8988T (cell line): ENCODE measurements at places on chromosomes 12 and 14.

DNA sequence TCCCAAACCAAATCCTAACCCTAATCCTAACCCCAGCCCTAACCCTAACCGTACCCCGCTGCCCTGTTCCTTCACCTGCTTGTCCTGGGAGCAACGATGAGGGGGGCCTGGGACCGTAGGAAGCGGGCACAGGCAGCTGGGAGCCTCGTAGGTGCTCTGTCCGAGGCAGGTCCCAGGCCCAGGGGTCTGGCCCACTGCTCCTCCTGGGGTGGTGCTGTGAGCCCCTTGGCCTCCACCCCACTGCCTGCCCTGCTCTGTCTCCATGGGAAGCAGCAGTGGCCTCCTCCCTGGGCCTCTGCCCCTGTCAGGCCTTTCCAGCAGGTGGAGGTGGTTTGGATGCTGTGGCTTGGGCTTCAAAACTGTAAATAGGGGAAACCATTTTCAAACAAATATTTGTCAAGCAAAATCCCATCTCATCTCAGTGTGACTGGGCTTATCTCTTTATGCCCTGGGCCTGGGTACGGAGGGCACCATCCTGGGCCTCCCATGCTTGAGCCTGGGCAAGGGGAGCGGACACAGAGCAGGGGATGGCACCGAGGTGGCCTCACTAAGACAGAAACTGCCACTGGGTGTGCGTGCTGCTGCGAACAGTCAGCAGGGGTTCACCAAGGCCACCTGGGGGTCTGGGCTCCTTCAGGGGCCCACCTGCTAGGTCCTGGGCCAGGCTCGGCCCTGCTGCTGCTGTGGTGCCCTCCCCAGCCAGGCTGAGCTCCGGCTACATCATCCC lies 3.7 kb upstream of the BEGAIN start:
- no peak for DNase-seq

DNA sequence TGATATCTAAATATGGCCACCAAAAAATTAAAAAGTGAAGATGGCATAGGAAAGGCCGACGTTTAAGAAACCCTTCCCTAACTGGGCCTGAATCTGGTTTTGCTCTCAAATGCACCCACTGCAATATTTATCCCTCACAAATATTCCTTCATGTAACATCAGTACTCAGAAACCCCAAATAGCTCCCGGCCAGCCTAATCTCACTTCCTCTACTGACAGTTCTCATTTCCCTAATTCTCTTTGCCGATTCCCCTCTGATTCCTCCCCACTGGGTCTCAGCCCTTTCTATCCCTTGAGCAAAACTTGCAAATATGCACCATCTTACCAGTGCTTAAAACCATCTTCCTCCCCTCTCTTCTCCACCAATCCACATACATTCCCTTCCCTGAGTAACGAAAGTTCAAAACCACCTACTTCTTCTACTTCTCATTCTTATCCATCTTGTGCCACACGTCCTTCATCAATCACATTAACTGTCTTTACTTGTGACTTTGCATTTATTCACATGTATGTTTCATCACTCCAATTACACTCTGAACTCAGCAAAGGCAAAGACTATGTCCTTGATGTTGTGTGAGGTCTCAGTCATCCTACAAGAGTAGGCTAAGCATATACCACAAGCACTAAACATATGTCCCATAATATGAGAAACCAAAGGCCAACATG lies 23.1 kb downstream of the KCNK10 start:
- DNase-seq = no peak

DNA sequence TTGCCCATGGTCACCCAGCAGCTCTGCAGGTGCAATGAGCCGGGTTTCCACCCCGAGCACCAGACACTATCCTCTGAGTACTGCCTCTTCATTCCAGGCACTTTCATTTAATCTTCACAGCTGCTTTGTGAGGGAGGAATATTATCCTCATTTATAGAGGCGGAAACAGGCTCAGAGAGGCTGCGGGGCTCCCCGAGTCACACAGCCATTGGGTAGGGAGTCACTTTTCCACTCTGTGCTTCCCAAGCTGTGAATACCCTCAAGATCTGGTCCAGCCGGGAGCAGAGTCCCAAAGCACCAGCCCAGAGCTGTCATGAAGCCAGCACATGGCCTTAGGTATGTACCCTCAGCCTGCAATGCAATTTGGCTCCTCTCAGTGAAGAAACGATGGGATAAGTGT lies 51.7 kb upstream of the RIN3 start:
- no peak for DNase-seq

- no peak for DNase-seq
These were observed 81.6 kb downstream of the SPTSSA start for GRCh38 chr14:34380471-34380845.

DNA sequence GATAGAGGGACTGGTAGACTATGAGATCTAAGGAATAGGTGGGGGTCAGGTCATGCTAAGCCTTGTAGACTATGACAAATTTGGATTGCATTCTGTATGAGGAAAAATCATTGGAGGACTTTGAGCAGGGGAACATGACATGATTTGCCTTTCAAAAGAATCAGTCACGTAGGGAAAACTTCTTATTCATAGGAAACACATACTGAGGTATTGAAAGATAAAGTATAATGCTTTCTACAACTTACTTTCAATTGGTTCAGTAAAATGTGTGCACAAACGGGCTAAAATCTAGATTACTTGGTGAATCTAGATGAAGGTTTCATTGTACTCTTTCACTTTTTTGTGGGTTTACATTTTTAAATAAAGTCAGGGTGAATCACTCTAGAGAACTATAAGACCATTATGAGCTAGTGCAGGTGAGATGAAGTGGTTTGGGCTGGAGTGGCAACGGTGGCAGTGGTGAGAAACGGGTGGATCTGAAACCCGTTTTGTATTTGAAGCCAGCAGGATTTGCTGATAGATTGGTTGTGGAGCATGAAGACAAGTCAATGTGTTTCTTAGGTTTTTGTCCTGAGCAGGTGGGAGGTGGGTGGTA lies 6.7 kb downstream of the BBS10 start:
- DNase-seq = no peak

DNA sequence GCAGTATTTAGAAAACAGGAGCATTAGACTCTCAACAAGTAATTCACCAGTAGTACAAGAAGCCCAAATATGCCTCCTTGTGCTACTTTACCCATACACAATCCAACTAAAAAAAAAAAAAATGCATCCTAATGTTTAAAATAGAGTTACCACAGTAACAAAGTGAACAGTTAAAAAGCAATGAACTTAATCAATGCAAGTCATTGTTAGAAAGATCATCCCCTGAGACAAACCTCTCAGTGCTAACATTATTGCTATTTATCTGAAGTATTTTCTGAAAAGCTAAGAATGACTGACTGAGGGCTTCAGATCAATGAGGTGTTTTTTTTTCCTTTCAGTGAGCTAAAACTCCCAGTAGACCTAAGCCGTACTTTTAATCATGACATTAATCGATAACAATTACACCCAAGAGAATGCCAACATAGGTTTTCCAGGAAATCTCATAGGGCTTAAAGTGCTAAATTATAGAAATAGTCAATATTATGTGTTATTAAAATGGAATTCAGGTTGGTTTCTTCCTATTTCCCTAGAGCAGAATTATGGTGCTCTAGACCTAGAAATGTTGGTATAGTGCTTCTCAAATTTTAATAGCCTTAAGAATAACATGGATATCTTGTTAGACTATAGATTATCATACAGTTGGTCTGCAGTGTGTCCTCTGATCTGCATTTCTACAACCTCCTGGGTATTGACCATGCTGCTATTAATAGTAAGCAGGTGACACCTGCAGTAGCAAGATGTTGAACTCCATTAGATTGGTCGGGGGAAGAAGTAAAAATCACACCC lies 123.0 kb downstream of the PRKD1 start:
- DNase-seq = no peak

DNA sequence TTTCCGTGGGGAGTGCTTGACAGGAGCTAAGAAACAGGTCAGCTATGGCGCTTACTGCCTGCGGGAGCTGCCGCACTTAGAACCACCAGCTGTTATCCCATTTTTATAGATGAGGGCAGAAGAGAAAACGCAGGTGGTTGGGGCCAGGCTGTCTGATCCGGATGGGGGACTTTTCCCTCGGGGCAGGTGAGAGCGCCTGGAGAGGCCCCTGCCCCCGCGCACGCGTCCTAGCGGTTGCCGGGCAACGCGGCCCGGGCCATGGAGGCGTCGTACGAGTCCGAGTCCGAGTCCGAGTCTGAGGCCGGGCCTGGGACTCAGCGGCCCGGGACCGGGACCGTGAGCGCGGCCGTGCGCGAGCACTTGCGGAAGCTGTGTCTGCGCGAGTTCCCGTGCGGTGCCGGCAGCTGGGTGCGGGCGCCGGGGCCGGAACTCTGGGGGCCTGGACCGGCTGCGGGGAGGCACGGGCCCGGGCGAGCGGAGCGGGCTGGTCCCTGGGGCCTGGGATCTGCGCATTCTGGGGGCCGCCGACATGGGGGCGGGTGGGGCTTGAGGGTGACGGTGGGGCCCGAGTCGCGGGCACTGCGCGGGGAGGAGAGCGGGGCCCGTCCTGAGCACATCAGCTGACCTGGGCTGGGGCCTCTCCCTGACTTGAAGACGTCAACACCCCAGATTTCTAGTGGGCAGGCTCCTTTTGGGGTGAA lies at the start of gene LRRC43:
Gene LRRC43, plus strand, starts transcription at position 237 of the 701 bp plus-strand sequence. Its CDS starts 22 bp downstream, at position 259.
- DNase-seq = no peak

DNA sequence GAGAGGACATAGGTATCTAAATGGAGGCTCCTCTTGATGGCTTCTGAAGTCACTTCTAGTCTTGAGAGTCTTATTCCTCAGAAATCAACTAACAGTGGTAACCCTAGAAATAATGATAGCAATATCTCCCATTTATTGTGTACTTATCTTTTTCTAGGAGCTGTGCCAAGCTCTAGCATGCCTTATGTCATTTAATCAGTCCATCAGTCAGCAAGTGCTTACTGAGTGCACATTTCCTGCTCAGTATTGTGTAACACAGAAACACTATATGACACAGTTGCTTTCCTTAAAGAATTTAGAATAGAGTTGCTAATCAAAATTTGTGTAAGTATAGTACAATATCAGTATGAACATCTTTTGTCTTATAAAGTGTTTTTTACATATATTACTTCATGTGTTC lies 36.6 kb downstream of the KRT76 start:
- DNase-seq = no peak
